ENCODE measurements at places on chromosomes 2 and 18.

- DNase-seq: no peak
Observed at GRCh38 chr2:183038341-183039300, at the start of gene NCKAP1. NCKAP1 (minus strand) TSS chr2:183038457; CDS start chr2:183038099, 358 bp downstream.

- DNase-seq: no peak
Observed at GRCh38 chr2:188596054-188596453, 304.4 kb downstream of the GULP1 start.

DNA sequence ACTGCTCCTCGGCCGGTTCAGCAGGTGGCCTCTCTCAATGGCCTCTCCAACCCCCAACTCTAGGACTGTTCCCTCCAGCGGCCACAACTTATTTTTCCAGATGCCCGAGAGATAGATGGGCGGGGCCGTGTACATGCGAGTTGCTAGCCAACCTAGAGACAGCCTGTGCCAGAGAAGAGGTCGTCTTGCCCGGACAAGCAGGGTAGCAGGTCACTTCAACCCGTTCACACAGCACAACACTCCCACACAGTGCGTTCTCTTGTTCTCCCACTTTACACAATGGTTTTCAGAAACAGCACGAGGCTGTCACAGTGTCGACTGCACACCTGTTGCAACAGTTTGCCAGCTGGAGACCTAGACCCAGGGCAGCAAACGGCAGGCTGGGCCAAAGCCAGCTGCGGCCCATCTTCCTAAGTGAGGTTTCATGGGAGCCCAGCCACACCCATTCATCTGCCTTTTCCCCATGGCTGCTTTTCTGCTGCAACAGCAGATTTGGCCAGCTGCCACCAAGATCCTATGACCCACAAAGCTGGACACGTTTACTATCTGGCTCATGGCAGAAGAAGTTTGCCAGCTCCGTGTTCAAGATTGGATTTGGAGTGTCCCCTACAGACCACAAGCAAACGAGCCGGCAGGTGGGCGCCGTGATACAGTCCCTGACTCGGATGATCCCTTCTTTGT lies 7.3 kb upstream of the PRLH start:
- no peak for DNase-seq

DNA sequence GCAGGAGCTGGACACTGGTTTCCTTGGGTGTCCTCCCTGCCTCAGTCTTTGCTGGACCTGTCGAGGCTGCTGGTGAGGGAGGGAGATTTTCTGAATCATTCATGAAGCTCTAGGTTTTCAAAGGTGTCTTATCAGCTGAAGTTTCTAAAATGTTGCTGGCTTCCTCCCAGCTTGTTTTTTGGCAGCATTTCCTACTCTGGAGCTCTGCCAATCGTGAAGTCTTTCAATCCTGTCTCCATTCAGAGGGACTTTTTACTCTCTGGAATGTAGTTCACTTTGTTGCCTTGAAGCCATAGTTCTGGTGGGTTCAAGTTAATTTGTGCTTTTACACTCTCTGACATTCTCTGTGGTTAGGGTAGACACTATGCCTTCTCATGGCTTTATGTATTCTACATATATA lies 23.9 kb downstream of the SNTG2 start:
- no peak for DNase-seq

DNA sequence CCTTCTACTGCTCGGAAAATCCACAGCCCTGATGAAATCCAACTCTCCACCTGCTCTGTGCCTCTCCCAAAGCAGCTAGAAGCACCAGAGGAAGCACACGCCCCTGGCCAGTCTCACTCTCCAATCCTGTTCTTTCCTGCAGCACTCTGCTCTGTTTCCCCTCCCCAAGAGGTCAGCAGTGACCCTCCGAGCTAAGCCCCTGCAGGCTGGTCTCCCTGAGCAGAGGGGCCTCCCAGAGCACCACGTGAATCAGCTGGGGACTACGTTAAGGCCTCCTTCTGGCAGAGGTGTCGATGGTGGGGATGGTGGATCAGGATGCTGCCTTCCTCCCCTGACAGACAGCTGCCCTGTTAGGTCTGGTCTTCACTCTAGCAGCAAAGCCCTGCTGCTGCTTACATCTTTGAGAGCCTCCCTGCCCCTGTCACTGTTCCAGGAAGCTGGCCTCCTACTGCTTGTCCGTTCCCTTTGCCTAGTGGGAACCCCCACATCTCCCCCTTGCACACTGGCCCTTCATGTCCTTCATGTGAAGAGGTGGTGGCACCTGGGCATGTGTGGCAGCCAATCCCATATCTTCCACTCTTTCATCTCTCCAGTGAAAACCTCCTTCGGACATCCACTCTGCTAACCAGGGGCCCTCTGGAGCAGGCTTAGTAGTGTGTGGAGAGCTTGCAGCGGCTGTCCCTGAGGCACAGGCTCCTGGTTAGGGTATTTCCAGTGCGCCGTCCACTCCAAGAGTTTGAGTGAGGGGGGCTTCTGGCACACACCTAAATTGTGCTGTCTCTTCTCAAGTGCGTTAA lies 307.5 kb upstream of the HS6ST1 start:
- DNase-seq: no peak

- no peak for DNase-seq
Observed at GRCh38 chr18:11775436-11776174, 75.6 kb upstream of the CHMP1B start.

- DNase-seq: no peak
Observed at GRCh38 chr2:240794178-240794721, 25.8 kb downstream of the KIF1A start.

DNA sequence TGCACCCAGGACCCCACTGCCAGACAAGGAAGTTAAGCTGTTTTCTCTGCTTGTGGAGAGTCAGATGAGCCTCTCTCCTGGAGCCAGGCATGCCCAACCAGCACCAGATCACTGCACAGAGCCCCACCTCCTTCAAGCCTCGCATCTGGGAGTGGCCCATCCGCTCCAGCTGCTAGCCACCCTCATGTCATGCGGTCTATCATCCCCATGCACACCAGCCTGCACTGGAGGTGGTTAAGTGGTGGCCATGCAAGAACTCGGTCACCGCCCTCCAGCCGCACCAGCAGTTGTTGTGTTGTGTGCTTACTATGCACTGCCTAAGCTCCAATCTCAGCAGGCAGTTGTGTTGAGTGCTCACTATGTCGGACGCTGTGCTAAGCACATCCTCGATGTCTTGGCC lies 177.9 kb upstream of the SLC14A2 start:
- no peak for DNase-seq

DNA sequence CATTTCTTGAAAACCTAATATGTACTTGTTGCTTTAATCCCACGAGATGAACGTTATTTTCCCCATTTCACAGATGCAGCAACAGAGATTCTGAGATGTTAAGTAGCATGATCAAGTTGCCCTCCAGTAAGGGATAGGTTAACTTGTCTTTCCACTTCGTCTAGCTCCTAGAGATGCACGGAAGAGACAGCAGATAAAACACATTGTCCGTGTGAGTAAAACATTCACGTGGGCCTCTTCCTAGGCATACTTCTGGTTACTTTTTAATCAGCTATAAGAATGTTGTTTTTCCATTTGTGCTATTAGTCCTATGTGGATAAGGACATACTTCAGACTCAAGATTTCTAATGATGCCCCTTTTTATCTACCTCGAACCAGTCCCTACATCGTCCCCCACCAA lies 1.2 kb upstream of the ARHGAP28 start:
- no peak for DNase-seq

DNA sequence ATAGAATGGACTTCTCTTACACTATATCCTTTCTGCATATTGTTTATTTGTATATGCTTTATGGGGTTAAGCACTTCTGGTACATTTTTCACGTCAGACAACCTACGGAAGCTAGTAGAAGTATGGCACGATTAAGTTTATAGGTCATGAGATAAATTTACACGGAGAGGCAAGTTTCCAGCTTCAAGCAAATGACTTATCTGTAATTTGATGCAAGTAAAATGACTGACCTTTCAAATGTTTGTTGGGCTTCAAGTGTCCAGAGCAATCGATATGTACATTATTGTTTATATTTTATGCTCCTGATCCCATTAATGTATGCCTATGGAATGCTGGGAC lies 97.5 kb upstream of the EFEMP1 start:
- DNase-seq: no peak

- no peak for DNase-seq
Observed at GRCh38 chr2:225122583-225123486, 80.6 kb upstream of the DOCK10 start.

DNA sequence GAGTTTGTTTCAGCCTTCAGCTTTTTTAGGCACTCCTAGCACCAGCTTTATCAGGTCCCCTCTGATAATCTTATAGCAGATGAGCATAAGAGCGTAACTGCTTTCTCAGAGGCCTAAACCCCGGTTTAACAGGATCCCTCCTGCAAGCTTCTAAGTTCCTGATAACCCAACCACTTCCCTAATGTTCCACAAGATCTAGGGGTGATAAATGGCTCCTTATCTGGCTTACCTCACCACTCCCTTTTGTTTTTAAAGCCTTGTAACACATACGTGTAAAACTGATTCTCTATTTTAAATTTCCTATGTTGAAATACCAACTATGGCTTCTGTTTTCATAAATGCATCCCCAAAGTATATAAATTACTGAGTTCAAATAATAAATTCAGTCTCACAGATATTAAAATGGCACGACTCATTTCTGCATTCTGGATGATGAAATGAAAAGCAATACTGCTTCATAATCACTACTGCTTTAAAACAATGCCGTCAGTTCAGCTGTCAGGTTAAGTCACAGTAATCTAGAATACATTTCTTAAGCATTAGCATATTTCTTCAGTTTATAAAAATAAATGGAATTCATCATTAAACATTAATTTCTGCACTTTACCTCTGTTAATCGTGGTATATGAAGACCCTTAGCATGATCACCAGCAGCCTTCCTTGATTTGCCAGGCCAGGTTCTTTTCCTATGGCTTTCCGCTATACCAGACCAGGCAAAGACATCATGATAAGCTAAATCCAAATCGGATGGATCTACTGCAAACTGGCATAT lies 126.3 kb downstream of the C2orf74 start:
- peak; percentile 28 for DNase-seq

- DNase-seq: no peak
Observed at GRCh38 chr2:241797441-241798080, 11.4 kb upstream of the NEU4 start.

GRCh38 chr2:117086174-117086942 lies 728.1 kb upstream of the DDX18 start:
- no peak for DNase-seq

DNA sequence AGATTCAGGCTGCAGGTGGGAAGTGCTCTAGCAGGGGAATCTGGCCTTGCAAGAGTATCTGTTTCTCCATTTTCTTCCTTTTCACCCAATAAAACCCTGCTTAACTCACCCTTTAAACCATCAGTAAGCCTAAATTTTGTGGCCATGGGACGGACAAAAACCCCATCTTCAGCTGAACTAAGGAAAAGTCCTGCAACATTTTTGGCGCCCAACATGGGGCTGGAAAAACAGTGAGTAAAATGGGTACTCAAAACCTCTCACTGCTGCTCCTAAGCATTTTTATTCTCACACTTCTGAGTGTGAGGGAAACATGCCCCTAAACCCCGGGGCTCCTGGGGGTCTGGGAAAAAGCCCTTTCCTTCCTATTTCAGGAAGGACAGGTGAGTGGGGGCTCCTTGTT lies 414.3 kb downstream of the ZNF804A start:
- DNase-seq: no peak

DNA sequence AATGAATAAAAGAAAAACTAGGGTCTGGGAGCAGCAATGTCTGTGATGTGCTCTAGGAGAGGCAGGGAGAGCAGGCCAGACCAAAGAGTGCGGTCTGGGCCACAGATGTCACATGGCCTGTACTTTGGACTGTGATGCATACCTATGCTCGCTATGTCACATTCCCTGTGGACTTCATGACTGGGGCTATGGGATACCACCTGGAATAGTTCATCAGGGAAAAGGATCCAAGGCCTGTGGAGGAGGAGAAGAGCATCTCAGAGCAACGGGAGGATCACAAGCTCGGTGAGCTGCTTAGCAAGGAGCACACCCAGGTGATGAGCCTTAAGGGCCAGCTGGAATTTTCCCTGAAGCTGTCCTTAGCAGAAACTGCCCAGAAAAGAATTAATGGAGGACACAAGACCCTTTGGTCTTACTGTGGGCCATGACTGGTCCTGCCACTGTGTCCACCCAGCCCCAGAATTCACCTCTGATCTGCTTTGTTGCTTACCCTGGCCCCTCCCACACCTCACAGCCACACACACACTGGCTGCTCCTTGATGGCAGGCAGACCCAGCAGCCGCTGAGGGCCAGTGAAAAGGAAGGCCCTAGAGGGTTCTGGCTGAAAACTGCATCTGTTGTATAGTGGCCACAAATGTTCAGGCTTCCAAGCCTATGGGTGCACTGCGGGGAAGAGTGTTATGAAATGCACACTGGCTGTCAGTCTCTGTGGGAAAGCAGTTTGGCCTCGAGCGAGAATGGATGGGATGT lies 25.3 kb upstream of the GCC2 start:
- DNase-seq: no peak

DNA sequence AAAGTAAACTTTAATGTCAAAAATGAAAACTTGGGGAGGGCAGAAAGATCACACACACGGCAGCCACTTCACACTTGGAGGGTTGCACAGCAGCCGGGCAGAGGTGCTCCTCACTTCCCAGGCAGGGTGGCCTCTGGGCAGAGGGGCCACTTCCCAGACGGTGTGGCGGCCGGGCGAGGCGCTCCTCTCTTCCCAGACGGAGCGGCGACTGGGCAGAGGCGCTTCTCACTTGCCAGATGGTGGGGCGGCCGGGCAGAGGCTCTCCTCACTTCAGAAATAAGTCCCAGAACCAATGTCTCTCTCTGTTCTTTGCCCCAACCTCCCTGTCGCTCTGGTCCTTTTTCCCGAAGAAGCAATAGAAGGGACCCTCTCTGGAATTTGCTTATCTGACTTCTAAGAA lies 65.7 kb upstream of the LRPPRC start:
- DNase-seq: no peak

GRCh38 chr2:31337860-31338259 lies 76.7 kb downstream of the XDH start:
- DNase-seq: no peak

DNA sequence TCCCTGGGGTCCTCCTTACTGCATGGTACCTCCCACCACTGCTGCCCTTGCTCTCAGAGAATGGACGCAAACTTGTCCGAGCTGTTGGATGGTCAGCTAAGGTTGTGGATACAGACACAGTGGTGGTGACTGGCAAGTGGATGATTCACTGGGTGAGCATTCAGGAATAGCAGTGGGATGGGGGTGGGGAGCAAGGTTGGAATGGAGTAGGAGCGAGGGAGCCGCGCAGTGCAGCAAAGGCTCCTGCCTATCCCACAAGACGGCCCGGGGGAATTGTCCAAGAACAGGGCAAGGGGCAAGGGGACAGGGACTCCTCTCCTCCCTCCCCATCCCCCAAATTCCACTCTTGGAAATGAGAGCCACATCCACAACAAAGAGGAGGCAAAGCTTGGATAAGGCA lies 102.2 kb downstream of the PIEZO2 start:
- no peak for DNase-seq

Data from bone marrow (tissue), 2 donors.